SJSA1 (cell line): ENCODE measurements at places on chromosomes 5 and 9. TPM values are rescaled to one million over a fixed set of nuclear protein-coding genes. Genes with fewer than 3 reads are reported as not detected.

DNA sequence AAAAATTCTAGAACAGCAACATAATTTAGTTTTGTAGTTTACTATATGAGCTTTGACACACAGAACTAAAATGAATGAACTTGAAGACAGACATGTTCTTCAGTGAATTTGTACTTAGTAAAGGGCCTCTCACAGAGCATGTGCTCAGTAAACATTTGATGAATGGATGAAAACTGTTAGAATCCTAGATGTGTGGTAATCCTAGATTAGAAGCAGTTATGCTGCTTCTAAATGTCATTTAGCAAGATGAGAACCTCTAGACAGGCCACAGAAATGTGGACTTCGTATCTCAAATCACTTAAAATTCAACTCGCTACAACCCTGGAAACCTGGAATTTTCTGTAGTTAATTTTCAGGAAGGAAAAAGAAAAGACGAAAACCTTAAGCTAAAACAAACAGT lies 8.5 kb downstream of the GOLPH3 start:
- peaks cover 6% of the 10 kb centered on the region for H3K4me1 ChIP-seq
- H3K27me3 ChIP-seq: no peaks in the 10 kb centered on the region
- no peak overlapping the region for H3K4me3 ChIP-seq
- H3K27ac ChIP-seq: no peak overlapping the region

- no peak overlapping the region for H3K27ac ChIP-seq
- no peaks in the 10 kb centered on the region for H3K36me3 ChIP-seq
- DNase-seq: no peak
- no peak overlapping the region for H3K4me3 ChIP-seq
- no peaks in the 10 kb centered on the region for H3K27me3 ChIP-seq
These were observed 419.9 kb downstream of the BNC2 start for GRCh38 chr9:16450578-16450977.

WDR41 gene
- total RNA-seq: 113 and 194 TPM in 2 replicates

- H3K4me1 ChIP-seq: peaks cover 35% of the 10 kb centered on the region
- H3K36me3 ChIP-seq: peaks cover 77% of the 10 kb centered on the region
- no peak overlapping the region for H3K4me3 ChIP-seq
- H3K27me3 ChIP-seq: no peaks in the 10 kb centered on the region
These were observed 29.2 kb downstream of the CSNK1A1 start for GRCh38 chr5:149521739-149522685.

GRCh38 chr5:112306956-112307355 lies 112.1 kb downstream of the EPB41L4A start:
- no peak for DNase-seq
- no peak overlapping the region for H3K4me3 ChIP-seq
- H3K27me3 ChIP-seq: 0 out of 2 replicates have a peak, but pooled peaks cover 6% of the 10 kb centered on the region
- H3K4me1 ChIP-seq: no peaks in the 10 kb centered on the region

PCDHGC4 gene
- 0.22 and 0.39 TPM in 2 replicates for total RNA-seq
